ENCODE measurements at places on chromosomes 4 and X.

DNA sequence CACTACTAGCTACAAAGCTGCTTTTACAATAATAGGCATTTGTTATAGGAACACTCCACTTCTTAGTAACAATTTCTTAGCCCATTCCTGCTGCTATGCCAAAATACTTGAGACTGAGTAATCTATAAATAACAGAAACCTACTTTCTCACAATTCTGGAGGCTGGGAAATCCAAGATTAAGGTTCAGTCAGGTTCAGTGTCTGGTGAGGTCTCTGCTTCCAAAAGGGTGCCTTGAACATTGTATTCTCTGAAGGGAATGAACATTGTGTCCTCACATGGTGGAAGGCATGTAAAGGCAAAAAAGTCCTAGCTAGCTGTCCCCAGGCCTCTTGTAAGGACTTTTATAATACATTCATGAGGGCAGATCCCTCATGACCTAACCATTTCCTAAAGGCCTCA lies 7.0 kb downstream of the SLC9B1 start:
- DNase-seq, result no peak

DNA sequence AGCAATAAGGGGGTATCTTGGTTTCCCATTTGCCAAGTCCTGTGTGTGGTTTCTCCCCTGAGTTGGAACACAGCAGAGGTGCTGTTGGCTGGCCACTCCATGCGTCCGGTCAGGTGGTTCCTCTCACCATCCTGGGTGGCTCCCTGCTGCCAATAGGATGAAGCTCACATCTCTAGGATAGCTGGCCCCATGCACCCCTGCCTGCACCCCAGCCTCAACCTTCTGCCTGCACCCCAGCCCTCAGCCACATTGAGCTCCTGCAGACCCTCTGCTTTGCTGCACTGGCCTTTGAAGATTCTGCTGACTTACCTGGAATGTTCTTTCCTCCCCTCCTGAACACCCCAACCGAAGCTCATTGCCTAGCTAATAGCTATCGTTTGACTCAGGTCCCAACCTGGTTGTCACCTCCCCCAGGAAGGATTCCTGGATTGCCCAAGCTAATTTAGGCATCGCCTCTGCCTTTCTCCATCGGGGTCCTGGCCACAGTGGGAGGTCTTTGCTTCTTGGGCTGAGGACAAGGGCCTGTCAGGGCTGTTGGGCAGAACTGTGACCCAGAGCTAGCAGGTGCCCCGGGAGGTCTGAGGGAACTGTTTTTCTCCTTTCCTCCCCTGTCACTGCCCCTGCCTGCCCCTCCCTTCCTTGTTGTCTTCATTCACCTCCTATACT lies 36.6 kb upstream of the GRPEL1 start:
- DNase-seq, result no peak

- DNase-seq, result peak; percentile 51
Measured at GRCh38 chr4:13777341-13777740, 149.8 kb upstream of the BOD1L1 start.

- no peak for DNase-seq
Measured at GRCh38 chr4:142707401-142707800, 138.7 kb downstream of the INPP4B start.

DNA sequence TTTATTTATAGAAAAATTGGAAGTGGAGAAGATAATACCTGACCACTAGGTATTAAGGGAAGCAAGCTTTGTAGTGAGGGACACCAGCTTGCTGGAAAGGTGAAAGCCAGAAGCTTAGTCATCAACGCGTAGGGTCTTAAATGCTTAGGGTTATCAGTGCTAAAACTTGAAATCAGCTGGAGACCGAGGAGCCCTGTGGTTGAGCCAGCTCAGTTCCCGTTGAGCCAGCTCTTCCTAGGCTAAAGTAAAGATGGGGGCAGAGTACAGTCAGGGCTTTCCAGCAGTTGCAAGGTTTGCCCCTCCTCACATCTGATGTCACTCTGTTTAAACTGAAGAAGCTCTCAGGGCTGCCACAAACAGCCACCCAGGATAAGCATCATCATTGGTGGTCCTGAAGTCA lies 240.7 kb downstream of the DCLK2 start:
- no peak for DNase-seq

- DNase-seq, result no peak
Measured at GRCh38 chrX:123311486-123311885, 127.4 kb downstream of the GRIA3 start.

Measured in fibroblast of mammary gland (primary cell).